ENCODE measurements at places on chromosomes 6 and 20.

DNA sequence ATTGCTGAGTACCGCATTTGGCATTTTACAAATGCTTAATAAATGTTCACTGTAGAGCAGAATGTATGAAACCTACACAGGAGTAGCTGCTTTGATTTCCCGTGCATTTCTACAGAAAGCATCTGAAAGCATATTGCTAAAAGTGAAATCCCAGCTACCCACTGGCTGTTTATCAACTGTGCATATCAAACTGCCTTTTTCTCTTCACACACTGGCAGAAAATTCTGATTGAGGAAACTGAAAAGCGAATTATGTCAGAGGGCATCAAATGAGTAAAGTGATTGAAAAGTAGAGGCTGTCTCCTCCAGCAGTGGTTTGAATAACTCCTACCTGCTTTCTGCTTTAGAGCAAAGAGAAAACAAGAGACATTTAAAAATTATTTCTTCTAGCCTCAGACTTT lies 28.0 kb downstream of the STX11 start:
- DNase-seq: no peak

- DNase-seq: no peak
Observed at GRCh38 chr20:57180954-57181353, 85.5 kb downstream of the BMP7 start.

DNA sequence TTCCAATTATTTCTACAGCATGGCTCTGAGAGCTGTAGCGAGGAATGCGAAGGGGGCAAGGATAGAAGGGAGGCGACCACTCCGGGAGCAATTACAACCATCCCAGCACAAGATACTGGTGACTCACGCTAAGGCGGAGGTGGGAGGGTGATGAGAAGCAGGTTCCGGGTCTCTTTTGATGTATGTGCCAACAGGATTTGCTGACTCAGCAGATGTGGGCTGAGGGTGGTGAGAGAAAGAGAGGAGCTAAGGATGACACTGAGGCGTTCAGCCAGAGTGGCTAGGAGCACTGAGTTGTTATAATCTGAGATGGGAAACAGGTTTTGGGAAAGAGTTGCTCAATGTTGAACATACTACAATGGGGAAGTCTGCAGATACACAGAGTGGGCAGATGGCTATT lies 9.3 kb upstream of the TXNDC5 start:
- no peak for DNase-seq

GRCh38 chr20:56955680-56956079 lies 310.8 kb downstream of the BMP7 start:
- no peak for DNase-seq

DNA sequence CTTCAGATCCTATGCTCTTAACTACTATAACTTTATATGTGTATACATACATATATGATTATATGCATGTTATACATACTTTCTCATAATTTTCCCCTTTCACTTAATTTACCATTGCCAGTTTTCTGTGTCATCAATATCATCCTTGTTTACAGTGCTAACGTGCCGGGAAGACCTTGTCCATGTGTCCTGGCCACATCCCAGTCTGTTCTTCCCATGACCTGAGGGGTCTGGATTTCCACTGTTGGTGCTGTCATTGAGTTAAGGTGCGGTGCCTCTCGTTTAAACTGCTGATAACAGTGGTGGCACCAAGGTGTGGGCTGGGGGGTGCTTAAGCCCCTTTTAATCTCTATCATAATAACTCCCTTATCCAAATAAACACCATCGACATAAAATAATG lies 8.5 kb upstream of the SDCBP2 start:
- DNase-seq: no peak

Data from NCI-H2227 treated with DMSO at 0.1 percent for 48 hours (cell line).